ENCODE measurements at places on chromosomes 1 and 21.
A peak's percentile ranks its signal among the peaks of the same experiment; 100 is the strongest.

DNA sequence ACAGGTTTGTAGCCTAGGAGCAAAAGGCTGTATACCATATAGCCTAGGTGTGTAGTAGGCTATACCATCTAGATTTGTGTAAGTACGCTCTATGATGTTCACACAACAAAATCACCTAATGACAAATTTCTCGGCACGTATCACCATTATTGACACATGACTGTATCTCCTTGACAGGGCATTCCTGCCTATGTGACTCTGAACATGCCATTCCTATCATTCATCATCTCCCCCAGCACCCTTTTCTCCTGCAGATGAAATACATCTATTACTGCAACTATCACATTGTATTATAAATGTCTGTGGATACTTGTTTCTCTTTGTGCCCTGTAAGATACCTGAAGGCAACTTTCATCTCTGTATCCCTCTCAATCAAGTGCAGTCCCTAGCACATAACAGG lies 29.9 kb downstream of the TP53BP2 start:
- peaks cover 21% of the 10 kb centered on the region for H3K4me1 ChIP-seq
- no peak overlapping the region for H3K4me3 ChIP-seq
- H3K36me3 ChIP-seq = peaks cover 22% of the 10 kb centered on the region
- no peaks in the 10 kb centered on the region for H3K27me3 ChIP-seq
- H3K27ac ChIP-seq = no peak overlapping the region

- peaks cover 42% of the 10 kb centered on the region for H3K4me1 ChIP-seq
- DNase-seq = no peak
- H3K27me3 ChIP-seq = no peaks in the 10 kb centered on the region
- peaks cover 5% of the 10 kb centered on the region for H3K36me3 ChIP-seq
Observed at GRCh38 chr1:161953256-161953920, 70.3 kb downstream of the OLFML2B start.

- H3K4me3 ChIP-seq = no peak overlapping the region
- DNase-seq = no peak
- no peaks in the 10 kb centered on the region for H3K27me3 ChIP-seq
- no peak overlapping the region for H3K27ac ChIP-seq
- no peaks in the 10 kb centered on the region for H3K36me3 ChIP-seq
Observed at GRCh38 chr1:176854758-176855745, 309.5 kb downstream of the ASTN1 start.

DNA sequence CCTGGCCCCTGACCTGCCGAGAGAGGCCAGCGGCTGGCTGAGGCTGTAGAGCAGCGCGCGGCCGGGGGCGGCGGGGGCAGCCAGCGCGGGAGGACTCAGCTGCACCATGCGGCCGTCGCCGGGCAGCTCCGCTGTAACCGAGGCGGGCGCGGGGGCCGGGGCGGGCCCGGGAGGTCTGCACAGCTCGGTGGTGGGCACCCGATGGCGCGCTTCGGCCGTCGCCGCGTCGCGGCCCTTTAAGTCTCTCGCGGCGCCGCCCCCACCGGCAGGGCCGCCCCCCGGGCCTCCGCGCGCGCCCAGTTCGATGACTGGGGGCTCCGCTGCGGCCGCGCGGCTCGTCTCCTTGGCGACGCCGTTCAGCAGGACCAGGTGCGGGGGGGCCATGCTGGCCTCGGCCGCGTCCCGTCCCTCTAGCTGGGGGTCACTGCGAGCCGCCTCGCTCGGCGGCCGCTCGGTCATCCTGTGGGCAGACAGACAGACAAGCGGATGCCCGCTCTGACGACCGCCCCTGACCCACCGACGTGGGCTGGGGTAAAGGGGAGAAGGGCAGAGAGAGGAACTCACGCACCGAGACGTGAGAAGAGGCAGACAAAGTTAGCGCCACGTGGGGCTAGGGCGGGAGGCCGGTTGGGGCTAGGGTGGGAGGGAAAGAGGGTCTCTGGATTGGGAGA lies 6.5 kb downstream of the TAL1 start:
- H3K4me3 ChIP-seq = peak overlapping the region; percentile 19
- H3K4me1 ChIP-seq = peaks cover 19% of the 10 kb centered on the region
- no peaks in the 10 kb centered on the region for H3K36me3 ChIP-seq
- H3K27ac ChIP-seq = no peak overlapping the region
- DNase-seq = no peak

- no peaks in the 10 kb centered on the region for H3K36me3 ChIP-seq
- H3K27me3 ChIP-seq = no peaks in the 10 kb centered on the region
- no peak overlapping the region for H3K4me3 ChIP-seq
- H3K27ac ChIP-seq = no peak overlapping the region
- DNase-seq = no peak
Observed at GRCh38 chr1:68213843-68214242, 18.5 kb downstream of the WLS start.

Data from naive thymus-derived CD8-positive, alpha-beta T cell (primary cell).